Hepatocyte (in vitro differentiated cells): ENCODE measurements at places on chromosomes 11 and 22. TPM values are rescaled to one million over a fixed set of nuclear protein-coding genes. Genes with fewer than 3 reads are reported as not detected.

The KRTAP5-9 gene
- 0.23 TPM in 1 of 2 replicates, not detected in the other for total RNA-seq

The MS4A7 gene
- total RNA-seq = 0.16 and 0.60 TPM in 2 replicates

The LRRC55 gene
- total RNA-seq = 0.10 TPM in 1 of 2 replicates, not detected in the other

The DENND6B gene
- 3.1 and 3.3 TPM in 2 replicates for total RNA-seq

The RFPL1 gene
- not detected in 2 replicates for total RNA-seq

The CDC45 gene
- total RNA-seq = 6.5 and 7.1 TPM in 2 replicates

GRCh38 chr11:66929753-66930152 lies 28.4 kb downstream of the PC start:
- H3K4me1 ChIP-seq = peaks cover 3% of the 10 kb centered on the region
- no peaks in the 10 kb centered on the region for H3K27me3 ChIP-seq
- H3K27ac ChIP-seq = no peak overlapping the region

DNA sequence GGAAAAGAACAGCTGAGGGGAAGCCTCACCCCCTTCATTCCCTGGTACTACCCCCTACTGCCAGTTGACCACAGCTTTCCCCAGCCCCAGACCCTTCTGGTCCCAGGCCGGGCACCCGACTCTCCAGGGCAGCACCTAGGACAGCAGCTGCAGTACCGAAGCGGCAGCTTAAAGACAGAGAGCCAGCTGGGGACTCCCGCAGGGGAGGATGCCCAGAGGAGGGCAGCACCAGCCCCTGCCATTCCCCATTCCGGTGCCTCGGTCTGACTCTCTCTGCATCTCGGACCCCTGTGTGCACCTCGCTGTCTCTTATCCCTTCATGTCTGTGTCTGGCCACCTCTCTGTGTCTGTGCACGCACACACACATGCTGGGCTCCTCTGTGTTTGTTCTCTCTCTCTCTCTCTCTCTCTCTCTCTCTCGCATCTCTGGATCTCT lies 9.4 kb downstream of the IGSF9B start:
- H3K27ac ChIP-seq = no peak overlapping the region
- H3K36me3 ChIP-seq = no peaks in the 10 kb centered on the region
- H3K4me3 ChIP-seq = no peak overlapping the region
- H3K27me3 ChIP-seq = peaks cover 36% of the 10 kb centered on the region
- H3K4me1 ChIP-seq = no peaks in the 10 kb centered on the region

GRCh38 chr22:23033116-23033905 lies 37.0 kb upstream of the GNAZ start:
- no peak overlapping the region for H3K4me3 ChIP-seq
- no peaks in the 10 kb centered on the region for H3K36me3 ChIP-seq
- DNase-seq = no peak
- no peaks in the 10 kb centered on the region for H3K4me1 ChIP-seq
- H3K27ac ChIP-seq = no peak overlapping the region

DNA sequence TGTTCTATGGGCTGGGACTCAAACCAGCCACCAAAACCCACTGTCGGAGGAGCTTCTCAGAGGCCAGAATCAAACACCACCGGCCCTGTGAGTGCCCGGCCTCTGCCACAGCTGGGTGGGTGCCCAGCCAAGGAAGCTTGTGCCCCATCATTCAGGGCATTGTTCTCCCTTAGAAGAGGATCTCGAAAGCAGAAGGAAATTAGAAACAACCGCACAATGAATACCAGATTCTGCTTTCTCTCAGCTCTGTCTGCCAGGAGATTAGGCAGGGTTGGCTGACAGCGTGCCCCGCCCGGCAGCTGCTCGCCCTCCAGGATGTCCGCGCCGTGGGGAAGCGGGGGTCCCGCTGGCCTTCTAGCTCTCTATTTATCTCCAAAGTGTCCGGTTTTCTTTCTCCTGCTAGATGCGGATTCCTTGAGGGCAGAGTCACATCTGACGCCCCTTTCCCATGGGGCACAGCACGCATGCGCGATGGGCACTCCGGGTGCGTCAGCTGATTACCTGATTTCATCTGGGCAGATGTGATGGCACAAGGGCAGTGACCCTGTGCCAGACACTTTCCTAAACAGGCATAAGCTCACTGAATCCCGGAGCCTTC lies 25.5 kb downstream of the SCGB1A1 start:
- H3K4me1 ChIP-seq = peaks cover 38% of the 10 kb centered on the region
- no peaks in the 10 kb centered on the region for H3K36me3 ChIP-seq
- no peak overlapping the region for H3K4me3 ChIP-seq
- no peaks in the 10 kb centered on the region for H3K27me3 ChIP-seq

GRCh38 chr11:103619480-103619879 lies 417.0 kb upstream of the DDI1 start:
- H3K4me3 ChIP-seq = no peak overlapping the region
- no peak overlapping the region for H3K27ac ChIP-seq
- no peaks in the 10 kb centered on the region for H3K36me3 ChIP-seq

- peaks cover 16% of the 10 kb centered on the region for H3K4me1 ChIP-seq
- H3K27me3 ChIP-seq = no peaks in the 10 kb centered on the region
- H3K36me3 ChIP-seq = no peaks in the 10 kb centered on the region
Measured at GRCh38 chr11:64920124-64920523, 3.1 kb upstream of the ATG2A start.

DNA sequence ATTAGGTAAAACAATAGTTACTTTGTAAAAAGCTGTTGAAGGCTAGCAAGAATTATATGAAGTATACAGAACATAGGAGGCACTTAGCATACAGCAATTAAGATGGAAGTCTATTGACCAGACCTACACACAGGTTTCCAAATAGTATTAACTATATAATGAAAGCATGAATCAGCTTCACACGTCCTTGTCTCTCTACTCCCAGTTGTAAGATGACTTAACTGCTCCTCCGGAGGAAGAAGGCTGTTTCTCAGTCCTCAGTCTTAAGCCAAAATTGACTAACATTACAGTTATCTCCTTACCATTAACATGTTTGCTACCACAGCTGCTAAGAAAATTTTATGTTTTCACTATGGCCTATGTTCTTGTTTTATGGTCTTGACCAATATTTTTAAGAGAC lies 24.7 kb downstream of the SIK3 start:
- no peak overlapping the region for H3K27ac ChIP-seq
- no peak for DNase-seq
- no peaks in the 10 kb centered on the region for H3K27me3 ChIP-seq
- no peaks in the 10 kb centered on the region for H3K36me3 ChIP-seq

- H3K36me3 ChIP-seq = no peaks in the 10 kb centered on the region
- no peak overlapping the region for H3K4me3 ChIP-seq
- DNase-seq = no peak
- H3K4me1 ChIP-seq = no peaks in the 10 kb centered on the region
- H3K27ac ChIP-seq = no peak overlapping the region
- no peaks in the 10 kb centered on the region for H3K27me3 ChIP-seq
Measured at GRCh38 chr11:59356561-59356960, 2.1 kb upstream of the OR5AN1 start.

DNA sequence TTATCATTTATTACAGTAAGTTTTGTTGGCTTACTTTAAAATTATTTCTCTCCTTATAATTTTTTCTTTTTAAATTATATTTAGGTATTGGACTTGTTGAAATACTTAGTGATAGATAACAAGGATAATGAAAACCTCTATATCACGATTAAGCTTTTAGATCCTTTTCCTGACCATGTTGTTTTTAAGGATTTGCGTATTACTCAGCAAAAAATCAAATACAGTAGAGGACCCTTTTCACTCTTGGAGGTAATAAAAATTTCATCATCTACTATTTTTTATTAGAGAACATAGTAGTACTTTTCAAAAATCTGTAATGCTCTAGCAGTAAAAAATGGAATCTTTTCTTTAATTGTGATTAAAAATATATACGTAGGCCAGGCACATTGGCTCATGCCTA lies 70.4 kb downstream of the ATM start:
- no peak overlapping the region for H3K4me3 ChIP-seq
- H3K4me1 ChIP-seq = no peaks in the 10 kb centered on the region
- H3K36me3 ChIP-seq = no peaks in the 10 kb centered on the region
- no peak overlapping the region for H3K27ac ChIP-seq

DNA sequence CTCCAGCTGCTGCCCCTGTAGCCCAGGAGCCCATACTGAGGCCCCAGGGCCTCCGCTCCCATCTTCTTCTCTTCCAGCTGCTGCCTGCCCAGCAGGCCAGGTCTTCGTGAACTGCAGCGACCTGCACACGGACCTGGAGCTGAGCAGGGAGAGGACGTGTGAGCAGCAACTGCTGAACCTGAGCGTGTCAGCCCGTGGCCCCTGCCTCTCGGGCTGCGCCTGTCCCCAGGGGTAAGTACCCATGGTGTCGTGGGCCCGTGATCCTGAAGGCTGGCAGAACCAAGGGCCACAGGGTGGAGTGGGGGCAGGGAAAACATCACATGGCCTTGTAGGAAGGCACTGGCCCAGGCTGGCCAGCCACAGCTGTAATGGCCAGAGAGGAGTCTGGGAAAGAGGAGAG lies 31.2 kb downstream of the OTOG start:
- no peaks in the 10 kb centered on the region for H3K27me3 ChIP-seq
- H3K36me3 ChIP-seq = no peaks in the 10 kb centered on the region
- no peak for DNase-seq
- no peaks in the 10 kb centered on the region for H3K4me1 ChIP-seq

- no peaks in the 10 kb centered on the region for H3K4me1 ChIP-seq
- no peak overlapping the region for H3K27ac ChIP-seq
- H3K4me3 ChIP-seq = no peak overlapping the region
- no peak for DNase-seq
- no peaks in the 10 kb centered on the region for H3K36me3 ChIP-seq
- H3K27me3 ChIP-seq = no peaks in the 10 kb centered on the region
Measured at GRCh38 chr11:68569357-68569756, 108.8 kb downstream of the PPP6R3 start.

GRCh38 chr11:15336021-15336420 lies 221.3 kb downstream of the INSC start:
- no peaks in the 10 kb centered on the region for H3K4me1 ChIP-seq
- no peak for DNase-seq
- H3K27ac ChIP-seq = no peak overlapping the region
- H3K36me3 ChIP-seq = no peaks in the 10 kb centered on the region
- H3K27me3 ChIP-seq = no peaks in the 10 kb centered on the region

GRCh38 chr11:92325416-92325815 lies 100.8 kb downstream of the FAT3 start:
- peaks cover 2% of the 10 kb centered on the region for H3K4me1 ChIP-seq
- H3K36me3 ChIP-seq = no peaks in the 10 kb centered on the region
- DNase-seq = no peak
- H3K27me3 ChIP-seq = no peaks in the 10 kb centered on the region
- H3K27ac ChIP-seq = no peak overlapping the region
- H3K4me3 ChIP-seq = no peak overlapping the region
